ENCODE measurements at places on chromosomes 1 and 21. TPM values are rescaled to one million over a fixed set of nuclear protein-coding genes. Genes with fewer than 3 reads are reported as not detected.

GRCh38 chr1:64004451-64005025, 198.9 kb upstream of the UBE2U start:
- DNase-seq, result no peak

- no peak for DNase-seq
Observed at GRCh38 chr1:33096363-33097005, 15.5 kb downstream of the AZIN2 start.

NR1I3 gene
- 0.21 TPM for total RNA-seq

IL22RA1 gene
- total RNA-seq, result not detected

RSRP1 gene
- total RNA-seq, result 126 TPM

Measured in ascending aorta (tissue), 2 donors.